Central memory CD8-positive, alpha-beta T cell (primary cell): ENCODE measurements at places on chromosomes 5 and 9.

DNA sequence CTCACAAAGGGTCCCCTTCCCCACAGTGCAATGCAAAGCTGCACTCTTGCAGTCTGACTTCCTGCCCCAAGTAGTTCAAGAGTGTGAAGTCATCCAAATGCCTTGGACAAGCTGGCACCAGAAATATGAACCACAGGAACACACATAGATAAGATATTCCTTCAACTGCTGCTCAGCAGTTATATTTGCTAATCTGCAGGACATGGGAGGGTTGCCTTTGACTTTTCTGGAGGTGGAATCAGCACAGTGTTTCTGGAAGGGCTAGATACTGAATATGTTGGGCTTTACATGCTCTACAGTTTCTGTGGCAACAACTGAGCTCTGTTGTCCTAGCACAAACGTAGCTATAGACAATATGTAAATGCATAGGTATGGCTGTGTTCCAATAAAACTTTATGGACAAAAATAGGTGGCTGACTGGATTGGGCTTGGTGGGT, 96.7 kb upstream of the PCA3 start:
- DNase-seq, result no peak

DNA sequence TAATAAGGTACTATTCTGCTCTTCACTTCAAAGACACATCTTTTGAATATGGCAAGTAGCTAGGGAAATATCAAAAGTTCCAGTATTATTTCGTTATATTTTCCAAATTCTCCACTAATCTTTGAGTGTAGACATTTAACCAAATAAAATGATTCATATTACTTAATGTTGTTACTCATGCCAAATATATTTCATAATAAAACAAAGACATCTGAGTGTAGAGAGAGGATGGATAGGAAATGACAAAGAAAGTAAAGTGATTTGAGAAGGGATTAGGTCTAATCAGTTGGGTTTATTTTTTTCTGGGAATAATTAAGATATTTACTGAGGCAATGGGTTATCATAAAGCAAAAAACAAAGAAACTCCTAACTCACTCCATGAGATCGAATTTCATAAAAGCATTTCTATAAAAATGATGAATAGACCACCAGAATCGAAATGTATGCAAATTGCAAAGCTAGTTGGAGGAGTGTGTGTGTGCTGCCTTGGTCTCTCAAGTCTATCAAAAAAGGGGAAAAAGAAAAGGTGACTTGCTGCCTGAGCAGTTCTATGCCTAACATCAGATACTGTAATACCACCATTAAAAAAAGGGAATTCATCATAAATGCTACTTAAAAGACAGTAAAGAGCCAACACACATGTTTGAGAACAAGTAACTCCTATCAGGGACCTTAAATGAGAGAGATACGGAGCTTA, 255.5 kb downstream of the PDE4D start:
- no peak for DNase-seq

GRCh38 chr9:132994410-132995120, 16.1 kb downstream of the GFI1B start:
- DNase-seq, result no peak

DNA sequence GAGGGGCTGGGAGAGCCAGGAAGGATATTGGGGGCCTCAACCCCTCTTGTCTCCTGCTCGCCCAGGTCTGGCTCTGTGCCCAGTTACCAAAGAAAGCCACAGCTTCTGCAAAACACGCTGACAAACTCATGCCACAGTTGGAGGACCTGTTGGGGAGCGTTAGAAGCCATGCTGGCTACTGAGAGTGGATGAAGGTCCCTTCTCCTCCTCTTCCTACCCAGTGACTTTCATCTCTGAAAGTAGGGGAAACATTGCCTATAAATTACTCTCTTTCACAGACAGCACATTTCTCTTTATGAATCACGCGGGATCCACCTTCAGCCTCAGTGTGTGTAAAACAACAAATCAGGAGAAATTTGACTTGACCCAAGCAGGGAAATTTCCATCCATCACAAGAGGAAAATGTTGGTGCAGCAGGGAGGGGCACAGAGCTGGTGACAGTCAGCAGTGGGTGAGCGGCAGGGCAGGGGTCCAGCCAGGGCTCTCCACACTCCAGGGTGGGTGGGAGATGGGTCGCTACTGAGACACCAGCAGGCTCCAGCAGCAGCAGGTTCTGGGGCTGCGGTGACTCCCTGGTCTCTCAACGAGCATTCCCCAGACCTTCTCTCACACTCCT, 181.9 kb downstream of the FGF18 start:
- DNase-seq, result no peak

- DNase-seq, result no peak
Observed at GRCh38 chr5:93925321-93925720, 183.9 kb upstream of the POU5F2 start.

- no peak for DNase-seq
Observed at GRCh38 chr5:10509575-10509974, 54.3 kb upstream of the ANKRD33B start.

DNA sequence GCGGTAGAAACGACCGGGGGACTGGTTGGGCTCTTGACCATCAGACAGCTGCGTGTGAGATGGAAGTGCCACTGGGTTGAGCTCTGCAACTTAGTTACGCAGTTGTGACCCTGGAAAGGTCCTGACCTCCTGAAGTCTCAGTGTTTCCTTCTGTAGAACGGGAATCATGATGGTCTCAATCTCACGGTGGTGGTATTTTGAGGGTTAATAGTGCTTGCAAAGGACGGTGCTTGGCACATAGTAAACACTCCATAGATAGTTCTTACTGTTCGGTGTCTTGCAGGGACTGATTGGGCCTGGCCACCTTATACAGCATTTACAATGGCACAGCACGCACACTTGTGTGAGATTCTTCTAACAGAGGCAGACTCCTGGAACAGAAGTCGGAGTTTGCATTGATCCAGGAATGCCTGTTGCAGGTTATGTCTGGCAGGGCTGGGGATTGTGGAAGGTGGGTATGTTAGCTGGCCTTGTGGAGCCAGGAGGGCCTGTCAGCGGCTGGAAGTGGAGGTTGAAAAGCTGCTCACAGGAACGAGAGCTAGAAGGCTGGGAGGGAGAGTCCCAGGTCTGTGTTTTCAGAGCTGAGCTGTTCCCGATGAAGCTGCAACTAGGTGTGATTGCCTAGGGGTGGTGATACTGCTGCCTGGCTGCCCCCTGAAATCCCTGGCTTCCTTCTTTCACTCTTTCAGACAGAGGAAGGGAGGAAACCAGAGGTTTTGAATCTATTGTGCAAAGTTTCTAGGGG, 962 bp upstream of the TXN start:
- no peak for DNase-seq

DNA sequence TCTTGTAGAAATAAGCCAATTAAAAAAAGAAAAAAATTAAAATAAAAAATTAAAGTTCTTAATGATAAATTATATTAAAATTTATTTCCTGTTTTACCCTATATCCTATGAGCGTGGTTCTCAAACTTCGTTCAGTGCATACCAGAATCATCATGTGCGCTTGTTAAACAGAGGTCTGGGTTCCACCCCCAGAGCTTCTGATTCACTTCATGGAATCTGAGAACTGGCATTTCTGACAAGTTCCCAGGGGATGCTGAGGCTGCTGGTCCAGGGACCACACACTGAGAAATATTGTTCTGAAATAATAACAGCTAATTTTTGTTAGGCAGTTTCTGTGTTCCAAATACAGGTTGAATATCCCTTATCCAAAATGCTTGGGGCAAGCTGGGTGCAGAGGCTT, 79.3 kb downstream of the TMC1 start:
- DNase-seq, result no peak

DNA sequence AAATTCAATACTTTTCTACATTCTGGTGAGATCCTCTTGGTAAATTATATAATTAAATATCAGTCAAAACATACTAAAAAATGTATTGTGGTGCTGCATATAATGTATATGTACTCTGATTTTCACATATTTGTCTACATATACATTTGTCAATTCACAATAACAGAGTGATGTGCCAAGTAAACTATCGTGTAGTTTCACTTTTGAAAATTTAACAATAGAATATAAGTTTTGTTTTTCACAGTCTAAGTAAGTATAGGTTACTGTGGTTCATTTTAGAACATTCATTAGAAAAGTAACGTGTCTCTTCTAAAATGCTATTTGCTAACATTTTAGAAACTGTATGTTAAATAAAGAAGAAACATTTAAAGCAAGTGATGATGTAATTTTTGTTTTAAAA, 73.6 kb downstream of the NR3C1 start:
- DNase-seq, result no peak

GRCh38 chr9:126222835-126223431, 103.7 kb upstream of the MVB12B start:
- no peak for DNase-seq

DNA sequence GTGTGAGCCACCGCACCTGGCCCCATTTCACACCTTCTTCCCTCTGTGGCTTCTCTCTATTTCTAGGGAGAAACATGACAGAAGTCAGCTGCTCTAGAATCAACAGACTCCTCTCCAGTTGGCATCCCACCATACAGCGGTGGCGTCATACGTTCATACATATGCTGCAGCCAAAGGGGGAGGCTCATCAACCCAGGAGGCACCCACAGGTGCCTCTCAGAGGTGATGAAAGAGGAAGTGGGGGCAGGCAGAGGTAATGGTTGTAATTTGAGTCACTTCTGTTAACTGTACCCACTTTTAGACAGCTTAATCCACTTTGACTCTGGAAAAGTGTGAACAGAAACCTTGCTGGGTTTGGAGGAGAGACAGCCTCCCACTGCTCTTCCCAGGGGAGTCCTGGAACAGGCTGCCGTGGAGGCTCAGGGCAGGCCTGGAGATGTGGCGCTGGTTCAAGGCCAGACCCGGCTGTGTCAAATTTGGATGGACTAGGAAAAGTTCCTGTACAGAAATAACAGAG, 47.3 kb upstream of the SUB1 start:
- DNase-seq, result peak; percentile 46

DNA sequence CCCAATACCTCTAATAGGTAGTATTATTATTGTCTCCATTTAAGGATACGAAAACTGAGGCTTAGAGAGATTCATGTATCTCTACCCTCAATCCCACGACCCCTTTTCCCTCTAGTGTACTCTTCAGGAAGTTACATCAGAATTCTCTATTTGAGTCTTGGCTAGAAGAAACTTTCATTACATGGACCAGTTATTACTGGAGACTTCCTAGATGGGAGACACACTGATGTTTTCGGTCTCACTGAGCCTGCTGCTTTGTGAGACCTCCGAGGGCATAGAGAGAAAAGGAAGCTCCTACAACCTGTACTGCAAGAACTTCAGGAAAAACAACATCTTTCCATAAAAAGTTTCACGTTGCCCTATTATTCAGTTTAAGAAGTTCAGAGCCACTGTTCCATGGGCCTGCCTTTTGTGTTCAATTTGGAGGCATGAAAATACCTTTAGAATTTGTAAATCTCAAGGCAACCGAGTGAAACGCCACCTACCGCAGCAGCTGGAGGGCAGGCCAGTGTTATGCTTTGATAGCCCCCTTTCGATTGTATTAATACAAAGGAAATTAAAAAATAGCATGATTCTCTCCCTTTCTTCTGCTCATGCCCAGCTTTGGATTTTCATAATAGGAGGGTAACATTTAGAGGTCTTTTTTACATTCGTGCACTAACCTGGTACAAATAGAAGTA, 223.3 kb downstream of the EBF1 start:
- DNase-seq, result no peak

- DNase-seq, result no peak
Observed at GRCh38 chr9:94166976-94167346, 82.7 kb downstream of the PTPDC1 start.

DNA sequence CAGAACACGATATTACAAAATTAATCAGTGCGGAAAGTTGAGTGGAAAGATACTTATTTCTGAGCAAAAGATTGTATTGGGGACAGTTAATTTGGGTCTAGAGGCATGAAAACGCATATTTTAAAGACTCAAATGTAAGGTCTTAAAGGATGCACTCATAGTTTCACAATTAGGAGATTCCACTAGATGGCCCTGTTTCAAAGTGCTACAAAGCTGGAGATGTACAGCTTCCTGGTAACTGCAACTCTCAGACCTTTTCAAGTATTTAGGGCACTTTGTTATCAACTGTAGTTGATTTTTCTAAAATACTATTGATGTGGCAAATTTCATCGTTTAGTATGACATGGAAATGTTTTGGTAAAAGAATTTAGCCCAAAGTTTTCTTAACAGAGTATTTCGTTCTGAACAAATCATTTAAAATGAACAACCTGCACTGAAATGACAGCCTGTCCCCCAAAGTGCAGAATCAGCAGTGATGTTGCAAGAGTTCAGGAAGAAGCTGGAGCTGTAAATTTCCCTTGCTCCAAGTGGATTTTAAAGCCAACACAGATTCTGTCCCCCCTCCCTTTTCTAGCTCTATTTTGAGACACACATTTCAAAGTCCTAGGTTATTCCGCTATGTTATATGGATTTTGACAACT, 16.2 kb upstream of the NDUFB6 start:
- no peak for DNase-seq

DNA sequence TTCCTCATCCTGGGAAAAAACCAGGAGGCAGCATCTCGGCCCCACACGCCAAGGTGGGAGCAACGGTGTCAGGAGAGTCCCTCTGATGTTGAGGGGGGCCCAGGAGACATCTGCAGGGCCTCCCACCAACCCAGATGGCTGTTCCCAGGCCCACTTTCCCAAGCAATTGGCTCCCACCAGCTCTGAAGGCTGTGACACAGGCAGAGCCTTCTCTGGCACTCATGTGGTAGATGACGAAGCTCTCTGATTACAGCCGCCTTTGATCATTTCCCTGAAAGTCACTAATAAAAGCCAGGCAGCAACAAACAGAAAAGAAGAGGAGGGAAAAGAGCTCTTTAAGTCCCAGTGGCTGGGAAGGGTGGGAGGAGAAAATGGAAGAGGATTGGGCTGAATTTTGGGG, 226.5 kb downstream of the CDK5RAP2 start:
- no peak for DNase-seq

DNA sequence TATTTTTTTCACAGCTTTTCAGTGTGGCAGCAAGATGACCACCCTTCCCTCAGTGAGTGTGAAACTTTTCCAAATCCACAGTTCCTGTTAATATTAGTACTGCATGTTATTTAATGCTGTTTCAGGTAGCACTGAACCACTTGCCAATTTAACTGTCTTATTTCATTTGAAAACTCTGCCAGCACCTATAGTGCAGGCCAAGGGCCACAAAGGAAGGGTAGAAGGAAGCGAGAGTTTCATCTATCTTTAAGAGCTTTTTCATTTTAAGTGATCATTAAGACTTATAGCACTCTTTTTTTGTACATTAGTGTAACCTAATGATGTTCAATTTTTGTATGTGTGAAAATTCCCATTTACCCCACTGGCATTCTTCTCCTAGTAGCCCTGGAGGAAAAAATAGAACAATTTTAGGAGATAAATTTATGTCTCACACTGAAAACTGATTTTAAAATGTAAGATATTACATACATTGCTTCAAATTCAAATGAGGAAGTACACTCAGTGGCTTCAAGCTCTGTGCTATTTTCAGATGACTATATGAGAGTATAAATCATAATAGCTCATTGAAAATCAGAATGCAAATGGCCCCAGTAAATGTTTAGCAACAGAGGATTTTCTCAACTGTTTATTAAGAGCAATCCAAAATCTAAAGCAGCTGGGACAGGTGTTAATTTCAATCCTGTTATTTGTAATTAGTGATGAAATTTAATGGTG, 820.5 kb downstream of the PTPRD start:
- DNase-seq, result no peak

GRCh38 chr9:21560281-21560745, 78.2 kb upstream of the IFNE start:
- no peak for DNase-seq
